ENCODE measurements at places on chromosomes 4 and X. TPM values are rescaled to one million over a fixed set of nuclear protein-coding genes. Genes with fewer than 3 reads are reported as not detected.
A peak's percentile ranks its signal among the peaks of the same experiment; 100 is the strongest.

DNA sequence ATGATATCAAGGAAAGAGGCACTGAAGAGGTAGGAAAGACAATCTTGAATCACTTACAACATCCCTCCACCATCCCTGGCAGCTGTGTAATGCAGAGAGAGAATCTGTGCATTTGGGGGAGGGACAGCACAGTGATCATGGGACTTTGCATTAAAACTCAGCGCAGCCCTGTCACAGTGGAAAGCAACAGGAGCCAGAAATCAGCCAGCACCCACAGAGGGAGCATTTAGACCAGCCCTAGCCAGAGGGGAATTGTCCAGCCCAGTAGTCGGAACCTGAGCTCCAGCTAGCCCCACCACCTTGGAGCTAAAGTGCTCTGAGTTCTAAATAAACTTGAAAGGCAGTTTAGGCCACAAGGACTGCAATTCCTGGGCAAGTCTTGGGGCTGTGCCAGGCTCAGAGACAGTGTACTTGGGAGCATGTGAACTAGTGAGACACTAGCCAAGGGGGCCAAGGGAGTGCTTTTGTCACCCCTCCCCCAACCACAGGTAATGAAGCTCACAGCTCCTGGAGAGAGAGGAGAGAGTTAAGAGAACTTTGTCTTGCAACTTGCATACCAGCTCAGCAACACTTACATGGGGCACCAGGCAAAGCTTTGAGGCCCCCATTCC is 83.9 kb upstream of the FAM241A start:
- no peak for DNase-seq

DNA sequence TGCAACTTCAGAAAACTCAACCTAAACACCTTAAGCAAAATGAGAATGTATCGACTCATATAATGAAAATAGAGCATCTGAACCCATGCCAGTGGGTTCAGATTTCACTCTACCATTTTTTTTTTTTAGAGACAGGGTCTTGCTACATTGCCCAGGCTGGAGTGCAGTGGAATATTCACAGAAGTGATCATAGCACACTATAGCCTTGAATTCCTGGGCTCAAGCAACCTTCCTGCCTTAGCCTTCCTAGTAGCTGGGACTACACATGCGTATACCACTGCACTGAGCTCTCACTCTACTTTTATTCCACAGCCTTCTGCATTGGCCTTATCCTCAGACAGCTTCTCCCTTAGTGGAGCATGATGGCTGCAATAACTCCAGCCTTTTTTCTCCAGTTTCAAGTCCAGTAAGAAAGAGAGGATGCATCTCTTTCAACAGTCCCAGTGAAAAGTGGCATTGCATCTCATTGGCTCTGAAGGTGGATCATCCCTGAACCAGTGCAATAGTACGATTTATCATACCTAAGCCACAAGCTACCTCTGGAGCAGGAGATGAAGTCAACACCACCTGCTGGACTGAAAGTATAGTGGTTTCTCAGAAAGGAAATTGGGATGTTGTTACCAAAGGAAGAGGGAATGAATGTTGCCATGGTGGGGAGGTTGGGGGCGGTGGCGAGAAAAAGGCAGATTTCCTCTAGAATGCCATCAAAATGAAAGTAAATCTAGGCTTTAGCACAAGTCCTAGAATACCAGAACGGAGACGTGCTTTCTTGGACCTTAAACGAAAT is 2.0 kb upstream of the SOD3 start:
- peak; percentile 54 for DNase-seq

DNA sequence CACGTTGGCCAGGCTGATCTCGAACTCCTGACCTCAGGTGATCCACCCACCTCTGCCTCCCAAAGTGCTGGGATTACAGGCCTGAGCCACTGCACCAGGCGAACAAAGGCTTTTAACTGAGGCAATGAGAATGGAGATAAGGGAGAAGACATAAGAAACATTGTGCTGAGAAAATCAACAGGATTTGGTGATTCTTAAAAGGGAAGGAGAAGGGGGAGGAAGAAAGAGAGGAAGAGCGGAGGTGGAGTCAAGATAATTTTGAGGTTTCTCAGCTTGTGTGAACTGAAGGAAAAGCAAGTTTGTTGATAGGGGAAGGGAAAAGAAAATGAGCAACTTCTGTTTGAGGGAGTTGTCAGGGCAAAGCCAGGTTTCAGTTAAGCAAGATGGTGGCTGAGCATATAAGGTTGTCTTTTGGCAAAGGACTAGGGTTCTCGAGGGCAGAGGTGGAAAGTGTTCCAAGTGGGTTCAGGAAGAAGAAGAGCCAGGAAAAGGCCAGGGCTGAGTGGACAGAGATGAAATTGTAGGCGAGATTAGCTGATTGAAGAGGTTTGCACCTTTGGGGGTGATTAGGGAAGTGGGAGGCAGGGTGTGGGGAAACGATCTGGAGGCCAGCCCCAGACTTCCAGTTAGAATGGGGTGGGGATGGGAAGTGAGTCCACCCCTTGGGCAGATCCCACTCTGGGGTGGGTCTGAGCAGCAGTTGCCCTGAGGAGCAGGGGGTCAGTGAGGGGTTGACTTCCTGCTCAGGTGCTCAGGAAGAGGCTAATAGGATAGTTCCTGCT is 7.8 kb downstream of the DOCK11 start:
- DNase-seq, result no peak

- DNase-seq, result no peak
Measured at GRCh38 chr4:4364486-4365208, 22.3 kb upstream of the NSG1 start.

- DNase-seq, result no peak
Measured at GRCh38 chr4:104416725-104417356, 77.9 kb downstream of the CXXC4 start.

DNA sequence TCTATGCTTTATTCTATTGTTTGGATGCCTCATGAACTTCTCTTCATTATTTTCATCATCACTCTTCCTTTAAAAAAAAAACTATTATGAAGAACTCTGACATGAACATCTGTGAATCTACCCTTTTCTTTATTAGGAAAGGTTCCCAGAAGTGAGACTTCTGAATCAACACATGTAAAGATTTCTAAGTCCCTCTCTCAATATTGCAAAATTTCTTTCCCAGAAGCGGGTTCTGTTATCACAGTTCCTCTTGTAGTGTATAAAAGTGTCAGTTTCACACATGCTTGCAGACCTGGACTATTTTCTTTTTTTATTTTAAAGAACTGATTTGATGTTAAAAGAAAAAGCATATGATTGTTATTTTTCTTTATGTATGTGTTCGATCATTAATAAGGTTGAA is 330.8 kb upstream of the KLF3 start:
- no peak for DNase-seq

DNA sequence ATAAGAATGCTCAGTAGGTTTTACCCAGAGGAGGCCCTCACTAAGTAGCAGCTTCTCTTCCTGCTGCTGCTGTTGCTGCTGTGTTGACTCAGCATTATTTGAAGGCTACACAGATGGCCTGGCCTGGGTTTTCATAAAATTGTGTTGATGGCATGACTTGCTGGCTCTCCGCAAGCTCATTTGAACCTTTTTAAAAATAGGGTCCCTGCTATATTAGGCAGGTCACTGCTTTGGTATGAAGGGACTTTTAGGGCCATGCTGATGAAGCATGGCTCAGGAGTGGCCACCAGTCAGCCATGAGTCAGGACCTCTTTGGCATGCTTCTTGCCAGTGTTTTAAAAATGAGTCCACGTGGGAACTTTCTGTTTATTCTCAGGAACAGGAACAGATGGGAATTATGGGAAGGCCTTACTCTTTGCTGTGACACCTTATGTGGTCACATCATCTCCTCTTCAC is 128.7 kb downstream of the MID1IP1 start:
- peak; percentile 19 for DNase-seq

DNA sequence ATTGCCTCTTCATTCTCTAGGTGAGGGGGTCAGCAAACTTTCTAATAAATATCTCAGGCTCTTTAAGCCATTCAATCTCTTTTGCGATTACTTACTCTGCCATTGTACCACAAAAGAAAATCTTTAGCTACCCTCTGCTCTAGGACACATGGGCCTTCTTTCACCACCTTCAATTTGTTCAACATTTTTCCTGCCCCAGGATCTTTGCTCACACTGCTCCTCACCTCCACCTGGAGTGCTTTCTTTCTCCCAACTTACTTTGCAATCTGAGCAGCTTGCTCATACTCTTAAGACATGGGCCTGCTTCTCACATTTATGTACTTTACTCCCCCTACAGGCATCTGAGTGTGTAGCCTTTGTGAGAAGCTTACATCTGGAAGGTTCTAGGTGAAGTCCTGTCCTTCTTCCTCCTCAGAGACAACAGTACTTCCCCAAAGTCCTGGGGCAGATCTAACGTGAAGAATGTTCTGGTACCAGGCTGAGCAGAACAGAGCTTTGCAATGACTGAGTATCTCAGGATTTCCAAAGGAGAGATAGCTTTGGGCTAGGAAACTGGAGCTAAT is 55.0 kb upstream of the PRDM5 start:
- peak; percentile 57 for DNase-seq

- peak; percentile 41 for DNase-seq
Measured at GRCh38 chrX:39645178-39645895, 452.4 kb downstream of the BCOR start.

- DNase-seq, result peak; percentile 70
Measured at GRCh38 chr4:87973283-87974169, 2.0 kb upstream of the SPP1 start.

DNA sequence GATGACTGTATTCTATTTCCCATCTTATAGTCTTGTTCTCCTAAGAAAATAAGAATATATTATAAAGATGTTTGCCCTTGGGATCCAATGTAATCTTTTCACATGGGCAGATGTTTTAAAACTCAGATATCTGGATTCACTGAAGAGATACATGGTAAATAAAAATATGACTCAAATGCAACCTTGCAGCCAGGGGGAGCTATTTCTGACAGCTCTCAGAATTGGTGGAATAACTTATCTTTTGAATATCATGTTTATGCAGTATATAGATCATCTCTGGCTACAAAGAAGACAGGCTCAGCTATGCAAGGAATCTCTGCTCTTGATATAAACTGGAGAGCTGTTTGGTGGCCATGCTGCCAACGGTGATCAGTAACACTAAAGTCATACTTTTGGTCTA is 274.7 kb downstream of the GLUD2 start:
- DNase-seq, result peak; percentile 27

GRCh38 chrX:13001961-13002671 is 27.2 kb downstream of the TMSB4X start:
- peak; percentile 57 for DNase-seq

GRCh38 chr4:57055886-57056285 is 54.3 kb downstream of the IGFBP7 start:
- DNase-seq, result no peak

GRCh38 chr4:9997886-9998285 is 23.4 kb downstream of the SLC2A9 start:
- DNase-seq, result no peak

DNA sequence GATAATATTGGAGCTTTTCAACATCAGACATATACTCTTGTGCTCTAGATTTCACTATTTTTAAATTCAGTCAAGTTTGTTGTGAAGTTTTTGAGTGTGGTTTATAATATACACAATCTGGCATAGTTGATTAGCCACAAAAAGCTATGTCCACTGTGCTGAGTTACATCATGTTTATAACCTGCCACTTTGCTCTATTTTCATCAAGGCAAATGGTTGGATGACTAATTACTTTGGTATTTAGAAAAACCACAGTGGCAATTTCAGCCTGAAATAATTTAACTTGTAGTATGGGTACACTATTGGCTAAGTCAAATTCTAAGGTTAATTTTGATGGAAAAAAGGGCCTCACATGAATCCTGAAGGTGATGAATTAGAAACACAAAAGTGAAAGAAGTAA is 262.6 kb downstream of the C4orf33 start:
- DNase-seq, result peak; percentile 80

GRCh38 chr4:41232406-41232805 is 18.1 kb upstream of the APBB2 start:
- DNase-seq, result no peak

DNA sequence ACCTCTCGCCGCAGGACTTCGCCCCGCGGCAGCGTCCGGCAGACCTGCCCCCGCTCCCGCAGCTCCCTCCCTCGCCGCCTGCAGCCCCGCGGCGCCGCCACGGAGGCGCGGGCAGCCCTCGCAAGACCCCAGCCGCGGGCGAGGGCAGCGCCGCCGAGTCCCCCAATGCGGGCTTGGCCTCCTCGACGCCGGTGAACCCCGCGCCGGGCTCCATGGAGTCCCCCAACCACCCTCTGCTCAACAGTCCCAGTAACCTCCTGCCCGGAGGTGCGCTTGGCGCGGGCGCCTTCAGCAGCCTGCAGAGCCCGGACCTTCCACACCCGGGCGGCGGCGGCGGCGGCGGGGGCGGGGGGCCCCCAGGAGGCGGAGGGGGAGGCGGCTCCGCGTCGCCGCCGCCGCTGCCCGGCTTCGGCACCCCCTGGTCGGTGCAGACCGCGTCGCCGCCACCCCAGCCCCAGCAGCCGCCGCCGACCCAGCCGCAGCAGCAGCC is 1.2 kb downstream of the CPEB2 start:
- peak; percentile 34 for DNase-seq

GRCh38 chr4:25817059-25817681 is 45.6 kb downstream of the SEL1L3 start:
- DNase-seq, result no peak

GRCh38 chr4:164718827-164719226 is 35.1 kb upstream of the SMIM31 start:
- no peak for DNase-seq

GRCh38 chr4:138680256-138680655 is 335.3 kb upstream of the NOCT start:
- DNase-seq, result no peak

GRCh38 chr4:46930891-46931290 is 21.8 kb upstream of the COX7B2 start:
- no peak for DNase-seq

DNA sequence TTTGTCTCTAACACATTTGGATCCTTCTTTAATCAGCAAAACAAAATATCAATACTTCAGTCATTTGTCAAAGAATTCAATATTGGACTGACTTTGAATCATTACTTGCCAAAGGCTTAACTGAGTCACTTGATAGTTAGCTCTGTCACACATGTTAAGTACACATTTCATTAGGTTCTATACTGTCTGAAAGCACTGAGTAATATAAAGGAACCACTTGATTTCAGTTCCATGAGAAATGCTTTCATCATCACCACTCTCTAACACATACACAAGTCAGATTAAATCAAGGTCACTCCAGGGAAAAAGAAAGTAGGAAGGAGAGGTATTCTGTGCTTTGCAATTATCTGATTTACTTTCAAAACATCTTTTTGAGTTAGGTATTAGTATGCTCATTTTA is 1233.1 kb downstream of the C4orf33 start:
- no peak for DNase-seq

GRCh38 chrX:103831342-103831802 is 685 bp downstream of the RAB9B start:
- peak; percentile 53 for DNase-seq

- DNase-seq, result no peak
Measured at GRCh38 chrX:9659571-9660195, 106.0 kb downstream of the GPR143 start.

GRCh38 chrX:13357925-13358324 is 38.1 kb upstream of the ATXN3L start:
- peak; percentile 59 for DNase-seq

- peak; percentile 55 for DNase-seq
Measured at GRCh38 chrX:70433848-70434351, 10.7 kb upstream of the DLG3 start.

The CLGN gene
- total RNA-seq, result 10.7 TPM

The SPP1 gene
- total RNA-seq, result not detected

The ATP11C gene
- total RNA-seq, result 19.5 TPM

The RP2 gene
- total RNA-seq, result 5.4 TPM

Measured in MCF 10A (cell line).